ENCODE measurements at places on chromosomes 11 and 22. TPM values are rescaled to one million over a fixed set of nuclear protein-coding genes. Genes with fewer than 3 reads are reported as not detected.
A peak's percentile ranks its signal among the peaks of the same experiment; 100 is the strongest.

The HORMAD2 gene
- polyA plus RNA-seq = not detected

The SCN4B gene
- polyA plus RNA-seq = 13.3 TPM

The FAM181B gene
- 1.4 TPM for polyA plus RNA-seq

The SHANK2 gene
- 0.23 TPM for polyA plus RNA-seq

The CRYAB gene
- polyA plus RNA-seq = 301 TPM

The LARGE1 gene
- 13.4 TPM for polyA plus RNA-seq

The WBP2NL gene
- 1.2 TPM for polyA plus RNA-seq

The CECR2 gene
- polyA plus RNA-seq = 0.99 TPM

DNA sequence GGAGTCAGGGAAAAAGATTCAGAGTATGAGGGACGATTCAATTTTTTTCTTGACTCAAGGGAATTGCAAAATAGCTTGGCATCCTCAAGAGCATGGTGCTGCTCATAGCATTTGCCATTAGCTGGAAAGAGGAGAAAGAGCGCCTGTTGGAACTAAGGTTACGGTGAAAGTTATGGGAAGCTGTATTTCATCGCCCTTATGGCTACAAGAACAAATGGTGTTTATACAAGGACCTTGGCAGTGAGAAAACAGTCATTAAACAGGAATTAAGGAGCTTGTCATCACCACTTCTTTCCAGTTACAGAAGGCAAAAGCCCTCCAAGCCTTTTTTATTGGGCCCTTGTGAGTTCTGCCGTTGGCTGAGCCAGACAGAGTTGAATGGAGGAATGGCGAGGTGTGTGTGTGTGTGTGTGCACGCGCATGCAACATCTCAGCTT lies 74.2 kb downstream of the ALX4 start:
- DNase-seq = no peak

GRCh38 chr11:97460091-97460490 lies 1070.3 kb downstream of the JRKL start:
- DNase-seq = no peak

DNA sequence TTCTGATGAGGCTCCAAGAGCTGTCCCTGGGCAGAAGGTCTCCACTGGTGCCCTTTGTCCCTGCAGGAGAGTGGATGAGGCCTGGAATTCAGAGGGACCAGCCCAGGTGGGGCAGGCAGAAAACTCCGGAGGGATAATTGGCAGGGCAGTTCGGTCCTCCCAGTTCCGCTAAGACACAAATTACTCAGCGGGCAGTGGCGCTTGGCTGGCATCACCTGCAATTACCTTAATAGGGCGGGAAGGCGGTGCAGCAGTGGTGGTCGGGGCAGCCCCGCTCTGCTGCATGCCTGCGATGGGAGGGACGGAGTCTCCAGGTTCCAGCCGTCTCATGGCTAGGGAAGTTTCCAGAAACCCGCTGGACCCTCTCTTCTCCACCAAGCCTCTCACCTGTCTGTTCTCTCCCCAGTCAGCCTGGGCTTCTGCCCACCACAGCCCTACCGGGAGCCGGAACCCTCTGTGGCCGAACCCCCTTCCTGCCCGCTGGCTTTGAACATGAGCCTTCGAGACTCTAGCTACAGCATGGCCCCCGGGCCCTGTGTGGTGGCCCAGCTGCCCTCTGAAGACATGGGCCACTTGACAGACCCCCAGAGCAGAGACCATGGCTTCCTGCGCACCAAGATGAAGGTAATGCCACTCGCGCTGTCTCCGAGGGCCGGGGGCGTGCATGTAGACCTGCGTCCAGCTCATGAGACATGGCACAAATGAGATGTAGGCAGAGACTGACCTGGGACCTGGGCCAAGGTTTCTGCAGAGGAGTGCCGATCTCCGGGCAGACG lies 7.0 kb downstream of the OVOL1 start:
- no peak for DNase-seq

GRCh38 chr11:128551611-128552335 lies 35.6 kb downstream of the ETS1 start:
- DNase-seq = no peak

DNA sequence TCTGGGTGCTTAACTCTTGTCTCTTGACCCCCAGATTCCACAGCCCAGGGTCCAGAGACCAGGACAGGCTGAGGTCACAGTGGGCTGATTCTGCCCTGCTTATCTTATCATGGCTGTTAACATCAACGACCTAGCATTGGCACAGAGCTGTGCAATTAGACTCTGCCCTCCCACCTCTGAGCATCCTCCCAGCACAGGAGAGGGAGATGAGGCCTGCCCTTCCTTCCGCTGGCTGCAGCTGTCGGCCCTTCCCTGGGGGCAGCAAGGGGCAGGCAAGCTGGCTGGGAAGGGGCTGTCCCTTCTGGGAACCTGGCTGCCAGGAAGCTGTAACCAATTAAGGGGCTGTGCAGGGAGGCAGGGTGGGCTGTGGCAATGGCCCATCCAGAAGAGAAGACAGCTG lies 22.5 kb downstream of the LRRC10B start:
- DNase-seq = no peak

GRCh38 chr11:78414321-78415051 lies 3.1 kb downstream of the GAB2 start:
- no peak for DNase-seq

GRCh38 chr11:7436657-7437056 lies 48.6 kb upstream of the OLFML1 start:
- no peak for DNase-seq

- no peak for DNase-seq
Measured at GRCh38 chr11:59040607-59041006, 45.5 kb upstream of the GLYATL1B start.

- DNase-seq = peak; percentile 46
Measured at GRCh38 chr11:5690736-5691135, 1.1 kb downstream of the TRIM22 start.

- DNase-seq = no peak
Measured at GRCh38 chr22:22216450-22216959, 28.1 kb upstream of the VPREB1 start.

DNA sequence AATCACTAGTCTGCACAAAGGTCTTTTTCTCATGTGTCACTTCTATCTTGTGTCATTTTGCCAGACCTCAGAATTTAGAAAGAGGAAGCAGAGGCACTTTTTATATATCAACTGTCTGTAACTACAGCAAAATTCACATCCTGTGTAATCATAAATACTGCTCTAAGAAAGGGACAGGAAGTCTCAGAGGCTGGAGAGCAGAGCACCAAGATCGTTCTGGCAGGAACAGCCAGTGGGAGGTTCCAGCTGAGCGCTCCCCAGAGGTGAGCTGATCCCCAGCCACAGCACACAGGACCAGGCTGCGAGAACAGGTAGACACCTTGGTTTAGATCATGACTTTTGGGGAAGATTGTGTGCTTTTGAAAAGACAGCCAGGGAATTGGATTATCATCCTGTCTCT lies at the start of gene MS4A7:
Gene MS4A7 (plus strand): TSS at position 179 of the 400 bp plus-strand sequence. CDS start 4,610 bp downstream, outside the sequence.
- DNase-seq = no peak

- DNase-seq = no peak
Measured at GRCh38 chr22:24827296-24827695, 21.3 kb downstream of the SGSM1 start.

GRCh38 chr11:117458275-117459122 lies 130.8 kb downstream of the CEP164 start:
- no peak for DNase-seq

GRCh38 chr11:105204636-105205035 lies 65.1 kb upstream of the CARD18 start:
- DNase-seq = no peak

GRCh38 chr11:64539239-64539638 lies 51.8 kb upstream of the SLC22A12 start:
- DNase-seq = no peak

DNA sequence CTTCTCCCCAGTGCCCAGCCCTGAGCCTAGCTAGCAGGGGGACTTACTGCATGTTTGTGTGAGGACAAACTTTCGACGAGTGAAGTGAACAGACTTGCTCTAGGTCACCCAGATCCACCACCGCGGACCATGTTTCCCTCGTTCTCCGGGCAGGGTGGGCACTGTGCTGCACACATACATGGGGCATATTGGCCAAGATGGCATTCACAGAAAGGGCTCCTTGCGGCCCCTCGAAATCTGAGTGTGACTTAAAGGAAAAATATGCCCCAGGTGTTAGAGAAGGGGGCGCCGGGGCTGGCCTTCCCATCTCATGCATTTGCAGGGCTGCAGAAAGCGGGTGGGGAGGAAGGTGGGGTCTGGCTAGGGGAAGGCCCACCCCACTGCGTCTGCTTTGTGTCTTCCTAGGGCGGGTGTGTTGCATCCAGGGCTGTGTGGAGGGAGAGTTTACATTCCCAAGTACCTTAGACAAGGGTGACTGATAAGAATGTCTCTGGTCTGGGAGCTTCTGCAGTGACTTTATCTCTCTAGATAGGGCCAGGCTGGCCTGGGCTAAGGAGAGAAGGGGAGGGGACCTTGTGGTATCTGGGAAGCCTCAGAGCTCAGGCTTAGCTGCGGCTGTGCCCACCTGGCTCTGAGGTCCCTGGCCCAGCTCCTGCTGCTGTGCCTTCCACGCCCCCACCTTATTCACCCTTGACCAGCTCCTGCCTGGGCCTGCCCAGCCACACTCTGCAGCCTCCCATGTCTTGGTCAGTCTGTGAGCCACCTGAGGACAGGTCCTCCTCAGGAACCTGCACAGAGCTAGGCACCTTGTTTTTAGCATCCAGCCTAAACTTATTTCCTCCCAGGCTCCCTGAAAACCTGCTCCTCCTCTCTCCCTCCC lies 45.8 kb downstream of the LRRC32 start:
- DNase-seq = peak; percentile 3

Data from ovary (tissue), 10 donors.